ENCODE measurements at places on chromosomes 4 and X.

GRCh38 chr4:86961605-86962295 lies 26.9 kb downstream of the AFF1 start:
- DNase-seq, result no peak

- DNase-seq, result no peak
These were observed 602.8 kb upstream of the EPHA5 start for GRCh38 chr4:66273110-66273509.

DNA sequence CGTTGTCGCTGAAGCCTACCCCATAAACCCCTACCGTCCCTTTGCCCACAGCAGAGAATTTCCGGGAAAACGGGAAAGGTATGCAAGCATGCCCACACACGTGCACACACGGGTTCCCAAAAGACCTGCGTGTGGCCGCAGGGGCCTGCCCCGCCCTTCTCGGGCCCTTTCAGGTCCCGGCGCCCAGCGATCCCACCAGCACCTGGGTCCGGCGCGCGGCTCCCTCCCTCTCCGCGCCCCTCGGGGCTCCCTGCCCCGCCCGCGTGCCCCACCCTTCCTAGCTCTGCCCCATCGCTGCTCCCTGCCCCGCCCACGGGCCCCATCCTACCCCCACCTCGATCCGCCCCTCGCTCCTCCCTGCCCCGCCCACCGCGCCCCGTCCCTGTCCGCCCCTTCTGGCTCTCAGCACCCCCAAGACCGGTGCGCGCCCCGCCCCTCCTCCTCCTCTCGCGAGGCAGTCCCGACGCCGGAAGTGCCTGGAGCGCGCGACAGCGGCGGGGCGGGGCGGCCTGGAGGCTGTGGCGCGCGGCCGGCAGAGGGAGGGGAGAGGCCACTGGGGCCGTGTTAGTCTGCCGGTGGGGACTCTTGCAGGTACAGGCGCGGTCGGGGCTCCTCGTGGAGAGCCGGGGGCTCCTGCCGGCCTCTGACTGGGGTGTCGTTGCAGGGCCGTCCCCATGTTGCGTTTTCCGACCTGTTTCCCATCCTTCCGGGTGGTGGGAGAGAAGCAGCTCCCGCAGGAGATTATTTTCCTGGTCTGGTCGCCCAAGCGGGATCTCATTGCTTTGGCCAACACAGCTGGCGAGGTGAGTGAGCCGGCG lies at the start of gene ANAPC4:
Gene ANAPC4 (plus strand): TSS at position 510 of the 818 bp plus-strand sequence. CDS start 165 bp downstream, at position 675.
- peak; percentile 94 for DNase-seq

- DNase-seq, result peak; percentile 1
These were observed 74.0 kb downstream of the PAK3 start for GRCh38 chrX:111170017-111170416.

GRCh38 chr4:107153228-107153627 lies 117.1 kb upstream of the DKK2 start:
- DNase-seq, result no peak

DNA sequence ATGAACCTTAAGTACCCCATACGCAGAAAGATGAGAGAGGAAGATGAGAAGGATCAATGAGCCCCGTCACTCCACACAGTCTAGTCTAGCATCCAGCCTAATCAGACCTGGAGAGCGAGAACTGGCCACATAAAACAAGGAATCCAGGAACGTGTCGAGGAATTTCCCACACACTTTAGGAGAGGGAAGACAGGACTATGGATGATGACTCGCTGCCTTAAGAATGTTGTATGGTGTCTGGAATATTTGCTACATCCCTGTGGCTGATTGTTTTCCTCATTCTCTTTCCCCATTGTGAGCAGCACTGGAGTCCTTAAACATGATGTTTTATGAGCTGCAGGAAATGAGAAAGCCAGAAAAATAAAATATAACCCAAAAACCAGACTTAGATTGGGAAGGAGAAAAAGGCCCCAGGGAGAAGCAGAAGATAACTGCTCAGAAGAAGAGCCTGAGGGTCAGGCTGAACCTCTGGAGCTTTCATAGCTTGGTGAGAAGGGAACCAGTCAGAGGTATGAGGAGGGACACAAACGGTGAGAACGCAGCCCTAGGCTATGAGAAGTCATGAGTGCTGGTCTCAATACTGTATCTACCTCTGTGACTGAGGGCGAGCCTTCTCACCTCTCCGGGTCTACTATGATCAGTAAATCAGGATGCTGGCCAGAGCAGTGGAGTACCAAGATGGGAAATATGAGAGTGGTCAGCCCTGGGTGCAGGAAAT lies 139.5 kb upstream of the NOCT start:
- no peak for DNase-seq

DNA sequence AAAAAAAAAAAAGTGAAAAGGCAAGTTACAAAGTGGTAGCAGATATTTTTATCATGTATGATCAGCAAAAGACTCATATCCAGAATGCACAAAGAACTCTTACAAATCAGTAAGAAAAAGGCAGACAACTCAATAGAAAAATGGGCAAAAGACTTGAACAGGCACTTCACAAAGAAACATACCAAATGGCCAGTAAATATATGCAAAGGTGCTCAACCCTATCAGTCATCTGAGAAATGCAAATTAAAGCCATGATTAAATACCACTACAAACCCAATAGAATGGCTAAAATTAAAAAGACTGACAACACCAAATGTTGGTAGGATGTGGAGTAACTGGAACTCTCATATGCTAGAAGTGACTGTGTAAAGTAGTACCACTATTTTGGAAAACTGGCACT lies 45.4 kb downstream of the CHST7 start:
- DNase-seq, result no peak

DNA sequence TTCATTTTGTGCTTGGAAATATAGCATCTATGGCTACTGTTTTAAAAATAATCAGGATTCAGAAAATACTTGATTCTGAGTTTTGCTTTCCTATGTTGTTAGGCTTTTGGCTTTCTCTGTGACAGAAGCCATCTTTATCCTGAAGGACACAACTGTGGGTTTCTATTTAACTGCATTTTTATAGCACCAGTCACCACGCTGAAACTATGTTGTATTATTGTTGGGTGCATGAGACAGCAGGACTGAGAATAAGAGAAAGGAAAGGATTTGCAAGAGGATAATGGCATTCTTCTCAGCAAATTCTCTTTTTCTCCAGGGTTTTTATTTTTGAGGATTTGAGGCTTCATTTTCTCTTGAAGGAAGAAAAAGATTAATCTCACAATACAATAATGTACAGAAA lies 10.1 kb upstream of the NEUROG2 start:
- DNase-seq, result no peak

- DNase-seq, result no peak
These were observed 9.1 kb downstream of the IL13RA1 start for GRCh38 chrX:118736394-118737010.

DNA sequence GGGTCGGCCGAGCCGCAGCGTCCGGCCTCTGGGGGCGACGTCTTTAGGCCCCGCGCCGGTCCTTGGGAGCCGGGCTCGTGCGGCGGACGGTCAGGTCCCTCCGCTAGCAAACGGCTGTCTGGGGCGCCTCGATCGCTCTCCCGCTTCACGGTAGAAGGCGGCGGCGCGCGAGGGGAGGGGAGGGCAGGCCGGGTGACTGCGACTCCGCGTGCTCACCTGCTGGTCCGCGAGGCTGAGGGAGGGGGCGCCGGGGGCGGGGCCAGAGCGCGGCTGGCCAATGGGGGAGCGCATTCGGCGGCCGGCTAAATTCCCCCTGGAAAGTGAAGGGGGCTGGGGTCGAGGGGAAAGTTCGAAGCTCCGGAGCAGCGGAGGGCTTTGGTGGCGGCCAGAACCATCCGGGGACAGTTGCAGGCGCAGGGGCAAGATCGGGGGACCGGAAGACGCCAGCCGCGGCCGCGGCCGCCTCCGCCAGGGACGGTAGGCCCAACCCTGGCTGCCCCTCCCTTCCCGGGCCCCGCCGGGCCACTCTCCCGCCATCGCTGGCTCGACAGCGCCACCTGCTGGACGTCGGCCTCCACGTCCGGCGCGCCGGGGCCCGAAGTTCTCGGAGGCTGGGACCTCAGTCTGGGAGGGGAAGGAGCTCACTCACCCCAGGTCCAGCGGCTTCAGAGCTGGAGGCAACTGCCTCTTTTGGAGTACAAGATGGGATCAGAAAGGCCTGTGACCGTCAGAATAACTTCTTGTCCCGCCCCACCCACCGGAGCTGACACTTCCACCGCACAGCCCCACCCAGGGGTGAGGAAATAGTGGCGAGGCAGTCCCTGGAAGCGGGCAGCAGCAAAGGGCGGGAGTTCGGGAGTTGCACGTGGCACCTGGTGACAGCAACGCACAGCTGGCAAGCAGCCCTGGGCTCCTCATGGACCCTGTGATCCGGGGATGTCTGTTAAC lies 49.9 kb downstream of the ELF4 start:
- DNase-seq, result peak; percentile 66

DNA sequence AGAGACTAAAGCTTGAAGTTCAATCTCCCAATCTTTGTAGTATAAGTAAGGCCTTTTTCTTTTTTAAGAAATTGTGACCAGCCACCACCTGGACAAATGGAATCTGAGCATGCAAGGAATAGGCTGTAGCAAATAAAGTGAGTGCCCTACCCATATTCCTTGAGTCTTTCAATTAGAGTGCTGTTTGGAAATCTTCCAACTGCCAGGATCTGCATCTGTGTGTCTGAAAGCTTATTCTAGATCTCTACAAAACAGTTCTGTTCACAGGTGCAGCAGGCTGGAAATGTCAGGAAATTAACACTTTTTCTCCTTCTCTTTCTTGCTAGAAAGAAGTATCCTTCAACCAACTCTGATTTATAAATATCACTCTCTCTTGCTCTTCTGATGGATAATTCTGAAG lies 76.7 kb upstream of the NDST3 start:
- no peak for DNase-seq

DNA sequence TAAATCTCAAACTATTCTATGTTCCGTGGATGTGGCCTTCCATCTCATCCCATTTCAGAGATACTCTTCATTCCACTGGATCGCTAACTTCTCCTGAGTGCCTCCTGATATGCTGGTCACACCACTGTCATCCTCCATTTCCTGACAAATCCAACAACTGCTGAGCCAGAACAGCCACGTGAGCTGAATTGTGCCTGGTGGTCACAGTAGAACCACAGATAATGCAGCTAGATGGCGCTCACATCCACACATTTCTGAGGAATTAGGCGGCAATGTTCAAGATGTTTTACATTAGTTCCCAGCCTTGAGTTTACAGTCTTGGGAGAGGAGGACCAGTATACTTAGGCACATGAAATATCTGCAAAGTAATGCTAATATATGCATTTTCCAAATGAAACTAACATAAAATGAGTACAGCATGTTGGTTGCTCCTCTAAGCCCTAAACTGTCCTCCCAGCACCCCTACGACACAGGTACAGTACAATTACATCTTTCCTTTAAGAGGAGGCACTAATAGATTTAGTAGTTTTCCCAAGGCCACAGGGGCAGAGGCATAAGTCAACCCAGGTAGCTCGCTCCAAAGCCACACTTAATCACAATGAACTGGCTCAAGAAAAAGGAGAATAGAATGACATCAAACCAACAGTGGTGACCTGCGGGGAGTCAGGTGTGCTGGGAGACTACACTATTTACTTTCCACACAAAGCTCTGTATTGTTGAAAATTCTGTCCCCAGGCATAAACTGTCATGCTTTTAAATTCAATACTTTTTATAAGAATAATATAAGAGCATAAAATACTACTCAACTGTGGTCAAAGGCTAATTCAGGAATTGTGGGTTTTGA lies 134.2 kb downstream of the CHIC2 start:
- DNase-seq, result peak; percentile 23

- DNase-seq, result no peak
These were observed 12.1 kb downstream of the TIGD2 start for GRCh38 chr4:89123451-89123851.

DNA sequence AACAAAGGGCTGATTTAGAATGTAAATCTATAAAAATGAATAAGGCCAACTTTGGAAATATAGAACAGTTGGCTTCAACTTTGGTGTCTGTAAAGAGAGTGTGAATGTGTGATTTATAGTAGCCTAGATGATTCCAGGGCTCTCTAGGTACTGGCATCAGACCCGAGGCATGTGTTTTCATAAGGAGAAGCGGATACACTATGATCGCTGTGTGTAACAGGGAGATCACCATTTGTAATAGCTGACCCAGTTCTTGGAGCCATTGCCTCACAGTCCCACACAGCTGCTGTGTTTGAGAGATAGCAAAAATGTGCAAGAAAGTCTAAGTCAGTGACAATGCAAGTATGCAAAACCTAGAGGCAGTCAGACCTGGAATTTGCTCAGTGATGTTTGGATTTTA lies 135.1 kb downstream of the REPS2 start:
- DNase-seq, result no peak

All from stimulated activated CD4-positive, alpha-beta T cell treated with anti-CD3 and anti-CD28 coated beads, TNF-alpha, amount 100 ng/mL, for 48 hours (primary cell).